ENCODE measurements at places on chromosomes 12 and 14. TPM values are rescaled to one million over a fixed set of nuclear protein-coding genes. Genes with fewer than 3 reads are reported as not detected.

DNA sequence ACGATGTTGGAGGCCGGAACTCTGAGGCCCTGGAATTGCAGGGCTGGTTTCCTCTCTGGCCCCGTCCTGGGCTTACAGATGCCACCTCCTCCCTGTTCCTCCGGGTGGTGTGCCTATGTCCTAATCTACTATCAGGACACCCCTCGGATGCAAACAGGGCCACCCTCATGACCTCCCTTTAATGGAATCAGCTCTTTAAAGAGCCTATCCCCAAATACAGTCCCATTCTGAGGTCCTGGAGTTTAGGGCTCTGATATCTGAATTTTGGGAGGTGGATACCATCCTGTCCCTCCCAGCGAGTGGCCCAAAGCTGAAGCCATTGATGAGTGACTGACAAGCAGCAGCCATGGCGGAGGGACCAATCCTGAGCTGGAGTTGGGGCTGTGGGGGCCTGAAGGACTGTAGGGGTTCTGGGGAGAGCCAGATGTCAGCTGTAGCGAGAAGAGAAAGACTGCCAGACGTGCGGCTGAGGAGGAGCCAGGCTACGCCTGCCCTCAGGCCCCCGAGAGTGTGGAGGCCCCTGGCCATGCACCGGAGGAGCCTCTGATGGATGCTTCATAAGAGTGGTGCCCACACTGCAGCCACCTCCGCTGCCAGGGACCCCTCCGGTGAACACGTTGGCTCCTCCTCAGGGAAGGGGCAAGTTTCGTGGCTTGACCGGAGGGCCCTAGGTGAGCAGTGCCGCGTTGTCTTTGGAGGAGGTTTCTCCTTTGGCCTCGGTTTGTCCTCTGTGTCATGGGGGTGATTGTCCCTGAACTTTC lies 100.2 kb downstream of the KIF26A start:
- DNase-seq, result peak; percentile 28

NKX2-1 gene
- not detected for total RNA-seq

VDR gene
- 0.35 TPM for total RNA-seq

- DNase-seq, result no peak
These were observed 103.5 kb downstream of the FGD4 start for GRCh38 chr12:32502693-32503502.

SLC25A3 gene
- 1,790 TPM for total RNA-seq

GRCh38 chr12:10167599-10167998 lies 4.3 kb downstream of the OLR1 start:
- DNase-seq, result no peak

GRCh38 chr12:7068994-7069346 lies 8.5 kb downstream of the C1S start:
- DNase-seq, result no peak

PRH2 gene
- total RNA-seq, result not detected

GRCh38 chr12:107322063-107322462 lies 228.7 kb upstream of the CRY1 start:
- no peak for DNase-seq

SLC25A21 gene
- 0.76 TPM for total RNA-seq

GRCh38 chr12:6360578-6361490 lies 14.5 kb downstream of the SCNN1A start:
- DNase-seq, result no peak

DNA sequence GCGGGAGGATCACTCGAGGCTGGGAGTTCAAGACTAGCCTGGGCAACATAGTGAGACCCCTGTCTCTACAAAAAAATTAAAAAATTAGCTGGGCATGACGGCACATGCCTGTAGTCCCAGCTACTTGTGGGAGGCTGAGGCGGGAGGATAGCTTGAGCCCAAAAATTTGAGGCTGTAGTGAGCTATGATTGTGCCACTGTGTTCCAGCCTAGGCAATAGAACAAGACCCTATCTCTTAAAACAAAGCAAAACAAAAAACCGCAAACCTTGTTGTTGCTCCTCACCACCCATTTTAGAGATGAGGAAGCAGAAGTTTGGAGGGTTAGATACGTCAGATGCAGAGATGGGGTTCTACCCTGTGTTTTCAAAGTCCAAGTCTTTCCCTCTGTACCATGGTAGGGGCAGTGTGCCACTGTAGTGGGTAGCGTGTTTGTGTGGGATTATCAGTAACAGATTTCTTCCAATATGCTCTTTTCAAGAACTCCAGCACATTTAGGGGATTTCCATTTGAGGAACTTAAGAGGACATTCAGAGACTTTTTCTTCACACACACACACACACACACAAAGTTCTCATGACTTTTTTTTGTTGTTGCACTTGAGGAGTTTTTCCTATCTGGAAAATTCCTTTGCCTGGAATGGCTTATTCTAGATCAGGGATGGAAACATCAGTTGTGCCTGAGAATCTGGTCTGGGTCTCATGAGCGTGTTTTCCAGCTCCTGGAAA lies 186.5 kb downstream of the CHST11 start:
- DNase-seq, result no peak

DPF3 gene
- 27.3 TPM for total RNA-seq

MTA1 gene
- 192 TPM for total RNA-seq

GLT1D1 gene
- 0.68 TPM for total RNA-seq

GRCh38 chr12:19440916-19441315 lies 1.6 kb downstream of the AEBP2 start:
- no peak for DNase-seq

HOXC9 gene
- not detected for total RNA-seq

TAS2R42 gene
- total RNA-seq, result not detected

DNA sequence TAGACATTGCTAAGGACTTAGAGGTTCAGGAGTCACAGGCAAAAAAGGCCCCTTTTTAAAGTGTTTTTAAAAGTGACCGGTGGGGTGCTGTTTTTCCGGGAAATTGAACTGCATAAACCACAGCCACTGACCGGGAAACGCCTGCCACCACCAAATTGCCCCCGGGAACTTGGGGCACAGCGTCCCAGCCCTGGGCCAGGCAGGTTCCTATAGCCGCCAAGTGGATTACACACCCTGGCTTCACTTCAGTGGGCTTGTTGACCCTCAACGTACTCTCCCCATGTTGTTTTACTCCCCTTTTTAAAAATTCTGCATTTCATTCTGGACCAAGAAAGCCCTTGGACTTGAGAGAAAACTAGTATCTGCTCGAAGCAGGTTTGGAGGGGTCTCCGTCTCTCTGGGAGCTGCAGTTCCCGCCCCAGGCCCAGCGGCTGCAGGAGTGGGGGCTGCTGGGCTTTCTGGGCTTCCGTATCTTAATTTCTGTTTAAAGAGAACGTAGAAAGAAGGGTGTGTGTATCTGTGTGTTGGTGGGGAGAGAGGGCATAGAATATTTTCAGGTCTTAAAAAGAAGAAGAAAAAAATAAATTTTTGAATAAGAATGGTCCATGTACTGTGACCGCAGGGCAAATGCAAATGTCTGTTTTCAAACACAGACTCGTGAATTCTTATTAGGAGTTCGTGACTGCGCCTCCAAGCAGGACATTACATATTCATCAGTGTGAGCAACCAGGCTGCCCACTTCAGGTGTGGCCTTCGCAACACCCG lies 82.9 kb downstream of the PAPOLA start:
- DNase-seq, result no peak

- no peak for DNase-seq
These were observed 122.2 kb upstream of the NAP1L1 start for GRCh38 chr12:76206677-76207072.

GRCh38 chr12:121376754-121377697 lies 22.9 kb upstream of the RNF34 start:
- DNase-seq, result no peak

- DNase-seq, result no peak
These were observed 17.6 kb upstream of the TBC1D30 start for GRCh38 chr12:64806593-64807460.

DNA sequence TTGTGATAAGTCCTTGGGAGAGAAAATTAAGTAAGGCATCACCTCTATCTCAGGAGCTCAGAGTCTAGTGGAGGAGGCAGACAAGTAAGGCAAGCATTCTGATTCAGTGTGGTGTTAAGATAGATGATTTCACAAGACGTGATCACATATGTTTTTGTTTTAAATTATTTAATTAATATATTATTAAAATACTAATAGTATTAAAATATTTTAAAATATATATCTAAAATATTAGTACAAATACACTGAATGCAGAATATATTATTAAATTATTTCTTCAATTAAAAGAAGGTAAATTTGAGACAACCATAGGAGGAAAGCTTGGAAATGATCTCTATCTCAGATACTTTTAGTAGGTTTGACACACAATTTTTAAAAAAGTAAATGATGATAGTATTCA lies 51.5 kb upstream of the ANO4 start:
- no peak for DNase-seq

- DNase-seq, result no peak
These were observed 60.7 kb downstream of the DPF3 start for GRCh38 chr14:72833174-72833573.

GRCh38 chr12:29783773-29784666 lies at the start of gene TMTC1:
Gene TMTC1 (minus strand): TSS chr12:29783942. CDS start chr12:29783751, 191 bp downstream.
- DNase-seq, result peak; percentile 89

GRCh38 chr12:108856428-108857157 lies 790 bp downstream of the SSH1 start:
- DNase-seq, result peak; percentile 90

HHIPL1 gene
- total RNA-seq, result 1.5 TPM

DNA sequence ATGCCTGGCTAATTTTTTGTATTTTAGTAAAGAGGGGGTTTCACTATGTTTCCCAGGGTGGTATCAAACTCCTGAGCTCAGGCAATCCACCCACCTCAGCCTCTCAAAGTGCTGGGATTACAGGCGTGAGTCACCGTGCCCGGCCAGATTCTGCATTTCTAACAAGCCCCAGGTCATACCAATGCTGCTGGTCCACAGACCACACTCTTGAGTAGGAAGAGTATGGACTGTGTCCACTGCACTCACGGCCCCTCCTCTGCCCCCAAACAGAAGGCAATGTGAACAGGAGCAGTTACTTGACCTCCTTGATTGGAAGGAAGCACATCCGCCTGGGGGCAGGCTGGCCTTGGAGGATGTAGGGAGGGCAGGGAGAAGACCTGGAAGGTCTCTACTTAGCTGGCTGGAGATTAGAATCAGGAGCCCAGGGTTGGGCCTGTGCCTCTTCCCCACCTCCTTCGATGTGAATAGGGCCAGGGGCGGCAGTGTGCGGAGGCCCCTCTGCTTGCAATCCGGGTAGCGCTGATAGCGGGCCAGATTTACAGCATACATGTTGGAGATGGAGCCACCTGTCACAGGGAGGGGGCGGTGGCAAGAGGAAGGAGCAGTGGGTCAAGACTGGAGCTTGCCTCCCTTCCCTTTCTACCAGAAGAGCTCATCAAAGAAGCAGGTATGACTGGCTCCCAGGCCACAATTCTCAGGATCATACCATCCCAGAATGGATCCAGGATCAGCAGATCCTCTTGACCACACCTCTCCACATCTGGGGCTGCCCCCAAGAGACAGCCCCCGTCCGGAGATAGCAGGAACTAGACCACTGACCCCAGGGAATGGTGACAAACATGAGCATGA lies 9.4 kb upstream of the ZNF740 start:
- DNase-seq, result no peak

NEUROD4 gene
- total RNA-seq, result not detected

DNA sequence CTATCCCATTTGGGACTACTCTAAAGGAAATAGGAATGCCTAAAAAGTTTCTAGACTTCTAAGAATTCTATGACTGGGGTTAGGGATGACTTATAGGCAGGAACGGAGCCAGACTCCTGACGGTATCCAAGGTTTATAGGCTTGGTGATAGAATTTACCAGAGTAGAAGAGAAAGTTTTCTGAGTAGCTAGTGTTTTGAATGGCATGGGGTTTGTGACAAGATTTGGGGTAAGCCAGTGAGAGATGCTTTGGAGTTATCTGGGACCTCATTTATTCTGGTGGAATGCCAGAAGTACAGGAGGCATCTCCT lies 444.6 kb downstream of the RAD51B start:
- DNase-seq, result no peak

KRT82 gene
- total RNA-seq, result not detected
